NCI-H1694 treated with DMSO at 0.1 percent for 48 hours (cell line): ENCODE measurements at places on chromosomes 4 and X.

DNA sequence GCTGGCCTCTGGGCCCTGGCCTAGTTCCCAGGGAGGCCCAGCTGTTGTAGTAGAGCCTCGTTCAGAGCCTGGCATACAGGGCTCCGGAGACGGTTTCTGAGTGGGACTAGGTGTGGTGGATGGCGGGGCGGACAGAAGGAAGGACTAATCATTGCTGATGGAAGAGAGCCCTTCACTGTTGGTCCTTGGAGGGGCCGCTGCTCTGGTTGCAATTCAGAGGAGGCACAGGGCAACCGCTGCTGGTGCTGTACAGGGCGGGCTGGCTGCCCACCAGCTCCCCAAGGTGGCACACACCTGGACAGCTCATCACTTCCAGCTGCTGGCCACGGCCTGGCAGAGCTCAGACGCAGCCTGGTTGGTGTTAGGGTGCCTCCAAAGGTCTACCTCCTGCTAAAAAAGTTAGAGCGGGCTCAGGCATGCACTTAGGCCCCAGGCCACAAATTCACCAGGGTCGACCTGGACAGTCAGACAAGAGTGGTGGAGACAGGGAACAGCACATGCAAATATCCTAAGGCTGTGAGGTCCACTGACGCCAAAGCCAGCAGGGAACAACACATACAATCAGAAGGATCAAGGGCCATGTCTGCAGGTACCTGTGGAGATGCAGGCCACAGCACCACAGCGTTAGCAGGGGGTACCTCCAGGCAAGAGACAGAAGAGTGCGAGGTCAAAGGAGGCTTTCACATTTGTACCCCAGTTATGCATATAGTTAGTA, 7.5 kb upstream of the RNF4 start:
- no peak for DNase-seq

GRCh38 chr4:181971973-181972372, 271.2 kb upstream of the TENM3 start:
- no peak for DNase-seq

DNA sequence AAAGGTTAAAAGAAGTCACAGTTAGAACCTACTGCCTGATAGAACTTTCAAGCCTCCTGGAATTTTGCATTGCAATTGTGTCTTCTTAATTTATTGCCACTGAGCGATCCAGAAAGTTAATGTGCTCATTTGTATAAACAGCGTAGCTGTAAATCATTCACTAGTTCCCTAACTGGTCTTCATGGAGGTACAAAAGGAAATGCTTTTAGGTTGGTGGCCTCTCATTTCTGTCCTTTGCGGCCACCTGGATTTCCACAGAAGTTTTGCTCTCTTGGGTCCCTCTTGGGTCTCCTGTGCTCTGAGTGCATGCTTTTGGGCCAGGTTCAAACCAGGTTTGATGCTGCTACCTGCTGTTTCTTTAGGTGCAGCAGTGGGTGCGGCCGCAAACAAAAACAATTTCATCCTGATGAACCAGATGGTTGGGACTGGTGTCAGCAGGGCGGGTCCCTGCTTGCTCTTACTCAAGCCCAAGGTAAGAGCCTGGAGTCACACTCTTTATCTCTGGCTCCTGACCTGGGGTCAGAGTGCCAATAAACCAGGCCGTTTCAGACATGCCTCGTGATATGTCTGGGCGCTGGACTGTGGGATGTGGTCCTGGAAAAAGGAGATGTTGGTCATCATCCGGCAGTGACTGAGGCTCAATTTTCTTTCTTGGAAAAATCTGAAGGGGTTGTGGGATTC, 270.1 kb downstream of the PTTG2 start:
- no peak for DNase-seq

DNA sequence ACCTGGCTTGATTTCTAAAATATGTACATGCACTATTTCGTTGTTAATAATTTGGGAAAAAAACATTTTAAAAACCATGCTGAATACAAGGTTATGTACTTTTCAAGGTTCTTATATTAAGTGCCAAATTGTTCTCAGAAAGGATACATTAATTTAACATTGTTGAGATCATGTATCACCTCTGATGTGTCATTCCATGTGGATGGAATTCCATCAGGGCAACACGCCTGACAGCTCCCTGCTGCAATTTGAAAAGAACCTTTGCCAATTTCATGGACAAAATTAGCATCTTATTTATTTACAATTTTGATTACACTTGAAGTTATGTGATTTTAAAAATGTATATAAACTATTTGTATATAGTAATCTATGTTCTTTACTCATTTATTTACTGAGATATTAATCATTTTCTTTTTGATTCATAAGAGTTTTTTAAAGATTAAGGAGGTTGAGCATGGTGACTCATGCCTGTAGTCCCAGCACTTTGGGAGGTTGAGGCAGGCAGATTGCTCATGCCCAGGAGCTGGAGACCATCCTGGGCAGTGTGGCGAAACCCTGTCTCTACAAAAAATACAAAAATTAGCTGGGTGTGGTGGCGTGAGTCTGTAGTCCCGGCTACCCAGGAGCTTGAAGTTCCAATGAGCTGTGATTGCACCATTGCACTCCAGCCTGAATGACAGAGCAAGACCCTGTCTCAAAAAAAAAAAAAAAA, 142.8 kb downstream of the ENPP6 start:
- no peak for DNase-seq

DNA sequence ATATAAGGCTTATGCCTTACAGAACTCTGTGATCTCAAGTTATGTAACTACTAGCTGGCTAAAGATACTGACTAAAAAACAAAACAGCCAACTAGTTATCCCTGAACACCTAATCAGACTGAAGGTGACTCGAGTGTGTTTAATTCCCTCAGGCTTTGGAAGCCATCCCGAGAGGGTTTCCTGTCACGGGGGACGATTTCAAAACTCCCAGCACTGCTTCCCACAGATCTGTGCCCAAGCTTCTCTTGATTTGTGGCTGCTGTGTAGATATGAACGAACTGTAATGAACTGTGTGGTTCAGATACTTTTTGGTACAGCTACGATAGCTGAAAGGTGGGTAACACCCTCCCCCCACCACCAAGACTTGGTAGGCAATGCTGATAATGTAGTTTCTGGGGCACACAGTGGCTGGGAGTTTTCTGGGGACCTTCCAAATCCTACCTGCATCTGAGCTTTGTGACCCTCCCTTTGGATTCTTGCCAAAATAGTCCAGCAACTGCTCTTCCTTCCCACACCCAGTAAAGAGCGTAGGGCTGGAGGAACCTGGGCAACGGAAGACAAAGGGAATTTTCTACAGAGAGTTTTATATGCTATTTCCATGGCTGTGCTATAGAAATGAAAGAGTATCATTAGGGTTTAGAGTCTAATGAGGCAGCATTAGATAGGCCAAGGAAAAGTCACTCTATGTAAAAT, 148.8 kb downstream of the MGST2 start:
- no peak for DNase-seq

DNA sequence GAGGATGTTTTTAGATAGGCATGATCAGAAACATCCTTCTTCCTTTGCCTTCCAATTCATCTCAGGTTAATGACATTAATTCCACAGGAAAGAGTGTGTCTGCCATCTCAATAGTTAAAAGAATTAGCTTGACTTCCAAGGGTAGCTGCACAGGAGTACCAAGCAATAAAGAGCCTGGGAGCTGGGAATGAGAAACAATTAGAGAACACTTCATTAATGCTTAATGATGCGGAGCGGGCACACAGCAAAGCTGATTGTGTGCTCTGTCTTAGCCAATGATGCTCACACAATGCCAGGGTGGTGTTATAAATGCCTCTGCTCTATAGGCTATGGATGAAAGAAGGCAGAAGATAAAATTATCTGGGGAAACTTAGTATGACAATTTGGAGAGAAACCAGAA, 1052.5 kb upstream of the LCORL start:
- DNase-seq = no peak

DNA sequence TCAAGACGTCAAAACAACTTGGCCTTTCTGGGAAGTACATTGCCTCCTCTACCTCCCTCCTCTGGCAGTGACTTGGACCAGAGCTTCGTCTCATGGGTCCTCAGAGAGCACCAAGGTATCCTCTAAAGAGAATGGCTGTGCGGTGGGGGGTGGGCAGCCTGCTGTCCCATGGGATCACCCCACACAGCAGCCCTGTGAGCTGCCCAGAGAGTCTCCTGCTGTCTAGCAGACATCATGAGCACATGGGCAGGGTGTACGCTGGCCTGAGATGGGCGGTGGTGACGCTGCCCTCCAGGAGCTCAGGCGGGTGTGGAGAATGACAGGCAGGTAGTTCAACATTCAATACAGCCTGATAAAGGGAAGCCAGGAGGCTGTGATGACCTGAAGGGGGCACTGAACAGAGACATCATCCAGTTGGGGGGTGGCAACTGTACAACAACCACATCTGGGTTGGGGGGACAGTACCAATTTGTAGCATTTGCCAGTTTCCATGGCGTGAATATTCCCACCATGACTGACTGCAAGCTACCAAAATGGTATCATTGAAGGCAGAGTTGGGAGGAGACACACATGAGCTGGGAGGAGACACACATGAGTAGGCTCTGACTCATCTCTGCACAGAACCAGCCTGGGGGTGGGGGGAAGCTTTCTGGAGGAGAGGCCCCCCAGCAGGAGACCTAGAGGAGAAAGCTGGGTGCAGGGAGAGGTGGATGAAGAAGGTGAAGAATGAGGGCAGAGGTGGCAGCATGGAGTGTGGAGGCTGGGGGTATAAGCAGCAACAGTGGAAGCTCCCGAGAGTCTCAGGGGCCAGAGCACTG, 35.9 kb downstream of the C4orf50 start:
- DNase-seq = no peak

DNA sequence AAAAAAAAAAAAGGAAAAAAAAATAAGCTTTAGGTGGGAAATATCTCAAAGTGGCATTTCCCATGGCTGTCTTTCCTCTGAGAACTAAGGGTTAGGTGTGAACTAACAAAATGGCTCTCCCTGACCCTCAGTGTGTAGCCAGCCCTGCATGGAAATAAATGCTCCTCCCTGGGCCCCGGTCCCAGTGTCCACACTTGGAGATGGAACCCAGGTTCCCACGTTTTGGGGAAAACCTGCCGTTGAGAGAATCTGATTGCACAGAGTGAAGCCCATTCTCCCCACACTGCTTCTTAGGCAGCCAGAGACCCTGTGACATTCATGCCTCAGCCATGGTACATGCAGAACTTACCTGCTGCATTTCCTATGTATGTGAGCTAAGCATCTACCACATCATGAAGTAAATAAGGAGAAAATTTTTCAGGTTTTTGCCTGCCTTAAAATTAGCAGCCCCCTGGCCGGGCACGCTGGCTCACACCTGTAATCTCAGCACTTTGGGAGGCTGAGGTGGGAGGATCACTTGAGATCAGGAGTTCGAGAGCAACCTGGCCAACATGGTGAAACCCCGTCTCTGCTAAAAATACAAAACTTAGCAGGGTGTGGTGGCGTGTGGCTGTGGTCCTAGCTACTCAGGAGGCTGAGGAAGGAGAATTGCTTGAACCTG, 34.5 kb downstream of the HTT-AS start:
- DNase-seq = no peak

GRCh38 chr4:156901871-156902270, 69.7 kb downstream of the PDGFC start:
- no peak for DNase-seq

GRCh38 chr4:88033309-88033708, 25.9 kb downstream of the PKD2 start:
- peak; percentile 2 for DNase-seq

DNA sequence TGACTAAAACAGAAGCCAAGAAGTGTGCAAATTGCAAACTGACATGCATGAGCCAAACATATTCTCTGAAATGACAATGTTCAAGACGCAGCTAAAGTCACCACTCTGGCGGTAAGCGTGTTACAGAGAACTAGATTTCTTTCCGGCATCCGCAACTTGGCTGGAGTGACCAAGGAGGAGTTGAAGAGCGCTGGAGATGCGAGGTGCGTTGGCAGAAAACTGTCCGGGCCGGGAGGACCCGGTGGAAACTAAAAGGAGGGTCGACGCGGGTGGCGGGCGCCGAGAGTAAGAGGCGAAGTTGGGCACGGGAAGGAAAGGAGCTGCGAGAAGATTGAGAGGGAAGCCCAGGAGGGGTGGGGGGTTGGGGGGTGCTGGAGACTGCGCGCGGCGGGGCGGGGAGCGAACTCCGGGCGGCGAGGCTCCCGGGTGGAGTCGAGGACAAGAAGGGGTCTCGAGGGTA, 807 bp downstream of the SEL1L3 start:
- DNase-seq = no peak

- DNase-seq = no peak
Observed at GRCh38 chr4:164509951-164510350, 244.0 kb upstream of the SMIM31 start.

DNA sequence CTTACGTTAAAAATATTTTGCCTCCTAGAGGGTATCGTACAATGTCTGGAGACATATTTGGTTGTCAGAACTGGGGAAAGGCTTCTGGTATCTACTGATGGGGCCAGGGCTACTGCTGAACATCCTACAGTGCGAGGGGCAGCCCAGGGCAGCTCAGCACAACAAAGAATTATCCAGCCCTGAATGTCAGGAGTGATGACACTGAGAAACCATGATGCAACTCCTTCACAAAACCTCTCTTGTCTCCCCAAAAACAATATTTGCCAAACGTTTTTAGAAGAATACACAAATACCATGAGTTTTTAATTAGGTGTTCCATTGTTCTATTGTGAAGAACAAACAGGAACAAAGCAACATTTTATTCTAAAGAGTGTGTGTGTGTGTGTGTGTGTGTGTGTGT, 43.4 kb upstream of the CLNK start:
- DNase-seq = no peak

DNA sequence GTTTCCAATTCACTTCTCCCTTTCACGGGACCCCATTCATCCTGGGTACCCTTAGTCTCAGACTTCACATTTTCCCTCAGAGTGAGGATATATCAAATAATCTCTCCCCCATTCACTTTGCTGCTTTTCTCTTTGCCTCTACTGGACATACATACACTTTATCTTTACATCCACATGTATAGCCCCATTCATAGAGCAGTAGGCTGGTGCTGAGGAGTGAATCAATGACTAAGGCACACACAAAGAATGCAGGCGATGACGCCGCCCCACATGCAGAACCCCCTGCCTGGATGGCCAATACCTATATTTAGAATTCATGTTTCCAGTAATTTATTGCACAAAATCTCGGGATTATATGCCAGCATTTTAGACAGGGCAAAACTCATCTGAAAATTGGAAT, 554.3 kb upstream of the TENM3 start:
- DNase-seq = no peak

DNA sequence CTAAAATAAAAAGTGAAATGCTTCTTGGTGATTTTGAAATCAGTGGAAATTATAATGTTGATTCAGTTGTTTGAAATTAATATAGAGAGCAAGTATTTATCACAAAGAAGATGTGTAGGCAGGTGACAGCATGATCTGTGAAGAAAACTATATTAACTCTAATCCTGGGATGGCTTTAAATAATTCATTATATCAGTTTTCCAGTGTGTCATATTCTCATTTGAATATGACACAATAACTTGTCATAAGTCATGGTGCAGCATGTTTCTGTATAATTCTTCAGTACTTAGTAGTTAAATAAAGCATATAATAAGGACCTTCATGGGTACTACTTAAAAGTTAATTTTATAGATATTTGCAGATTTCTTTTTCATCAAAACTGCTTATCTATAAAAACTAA, 573.6 kb downstream of the INPP4B start:
- no peak for DNase-seq

DNA sequence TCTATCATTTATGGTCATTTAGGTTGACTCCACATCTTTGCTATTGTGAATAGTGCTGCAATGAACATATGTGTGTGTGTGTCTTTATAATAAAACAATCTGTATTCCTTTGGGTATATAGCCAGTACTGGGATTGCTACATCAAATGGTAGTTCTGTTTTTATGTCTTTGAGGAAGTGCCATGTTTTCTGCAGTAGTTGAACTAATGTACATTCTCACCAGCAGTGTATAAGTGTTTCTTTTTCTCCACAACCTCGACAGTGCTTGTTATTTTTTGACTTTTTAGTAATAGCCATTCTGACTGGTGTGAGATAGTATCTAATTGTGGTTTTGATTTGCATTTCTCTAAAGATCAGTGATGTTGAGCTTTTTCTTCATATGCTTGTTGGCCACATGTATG, 80.5 kb downstream of the ARHGAP6 start:
- no peak for DNase-seq
